ENCODE measurements at places on chromosomes 3 and 15.

- DNase-seq: no peak
These were observed 49.2 kb upstream of the TMEM115 start for GRCh38 chr3:50408443-50408944.

- no peak for DNase-seq
These were observed 41.4 kb upstream of the BOC start for GRCh38 chr3:113169891-113170452.

GRCh38 chr3:171468296-171468906 is 8.2 kb upstream of the TNIK start:
- no peak for DNase-seq

GRCh38 chr3:128572644-128573105 is 77.9 kb downstream of the RPN1 start:
- DNase-seq: no peak

DNA sequence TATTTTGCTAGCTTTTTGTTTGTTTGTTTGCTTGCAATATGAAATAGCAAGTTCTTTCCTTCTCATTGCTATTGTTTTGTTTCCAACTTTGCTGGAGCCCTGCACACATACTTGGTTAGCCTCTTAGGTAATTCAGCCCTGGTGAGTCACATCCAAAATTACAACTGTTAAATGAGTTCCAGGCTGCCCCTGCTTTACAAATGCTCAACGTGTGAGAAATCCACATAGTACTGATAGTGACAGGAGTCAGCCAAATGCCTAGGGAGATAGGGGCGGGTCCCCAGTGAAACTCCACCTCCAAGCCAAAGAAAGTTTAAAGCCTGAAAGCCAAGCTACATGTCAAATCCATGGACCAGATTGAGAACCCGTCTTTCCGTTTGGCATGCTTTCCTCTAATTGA is 81.3 kb upstream of the RNF7 start:
- no peak for DNase-seq

GRCh38 chr3:145355206-145355605 is 805.8 kb downstream of the PLOD2 start:
- no peak for DNase-seq

- DNase-seq: no peak
These were observed 10.0 kb downstream of the NT5DC2 start for GRCh38 chr3:52523386-52524257.

DNA sequence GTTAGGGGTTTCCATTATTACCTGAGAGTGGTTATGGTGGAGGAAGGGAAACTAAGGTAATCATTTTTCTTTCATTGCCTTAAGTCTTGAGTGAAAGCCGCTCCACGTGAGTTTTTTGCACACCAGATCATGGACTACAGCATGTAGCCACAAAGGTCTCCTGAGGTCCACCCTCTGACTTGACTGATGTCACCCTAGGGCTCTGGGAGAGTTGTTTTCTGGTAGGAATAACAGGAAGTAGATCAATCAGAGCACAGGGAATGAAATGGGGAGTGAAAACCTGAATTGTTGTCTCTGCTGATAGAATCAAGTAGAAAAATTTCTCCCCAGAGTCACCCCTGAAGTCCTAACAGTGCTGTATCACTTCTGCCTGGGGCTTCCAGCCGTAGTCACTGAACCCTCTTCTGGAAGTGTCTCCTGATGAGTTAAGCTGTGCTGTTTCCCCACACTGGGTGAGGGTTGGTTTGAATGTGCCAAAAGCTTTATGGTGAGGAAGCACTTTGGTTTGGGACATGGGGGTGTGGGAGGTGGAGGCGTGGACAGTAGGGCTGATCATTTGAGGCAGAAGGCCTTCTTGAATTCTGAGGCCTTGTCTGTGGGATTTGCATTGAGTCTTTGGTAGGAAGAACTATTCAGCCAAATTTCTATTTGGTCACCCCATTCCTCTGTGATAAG is 64.3 kb downstream of the SLCO3A1 start:
- no peak for DNase-seq

- no peak for DNase-seq
These were observed 251.7 kb downstream of the GRM7 start for GRCh38 chr3:7112523-7113056.

- no peak for DNase-seq
These were observed 505.6 kb upstream of the THBS1 start for GRCh38 chr15:39075311-39075710.

- no peak for DNase-seq
These were observed 107.2 kb upstream of the LRRC3B start for GRCh38 chr3:26515351-26515750.

DNA sequence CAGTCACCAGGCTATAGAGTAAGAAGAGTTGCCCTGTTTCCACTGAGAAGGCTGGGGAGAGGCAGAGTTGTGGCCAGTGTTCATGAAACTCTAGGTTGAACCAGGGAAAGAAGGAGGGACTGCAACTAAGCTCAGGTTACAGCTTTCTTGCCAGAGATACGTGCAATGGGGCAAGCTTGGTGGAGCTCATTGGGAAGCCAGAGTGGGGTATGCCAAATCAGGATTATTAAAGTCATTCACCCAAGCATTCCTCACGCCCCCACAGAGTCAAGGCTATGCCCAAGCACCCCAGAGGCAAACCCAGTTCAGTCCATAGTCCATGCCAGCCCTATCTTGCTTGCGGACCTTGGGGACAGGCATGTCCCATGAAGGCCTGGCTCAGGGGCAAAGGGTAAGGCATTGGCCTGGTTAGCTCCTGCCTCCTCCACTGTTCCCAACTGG is 17.6 kb downstream of the SLC6A20 start:
- DNase-seq: no peak

- DNase-seq: no peak
These were observed 34.1 kb downstream of the EOMES start for GRCh38 chr3:27688053-27688452.

GRCh38 chr3:38805004-38805403 is 11.0 kb downstream of the SCN10A start:
- no peak for DNase-seq

DNA sequence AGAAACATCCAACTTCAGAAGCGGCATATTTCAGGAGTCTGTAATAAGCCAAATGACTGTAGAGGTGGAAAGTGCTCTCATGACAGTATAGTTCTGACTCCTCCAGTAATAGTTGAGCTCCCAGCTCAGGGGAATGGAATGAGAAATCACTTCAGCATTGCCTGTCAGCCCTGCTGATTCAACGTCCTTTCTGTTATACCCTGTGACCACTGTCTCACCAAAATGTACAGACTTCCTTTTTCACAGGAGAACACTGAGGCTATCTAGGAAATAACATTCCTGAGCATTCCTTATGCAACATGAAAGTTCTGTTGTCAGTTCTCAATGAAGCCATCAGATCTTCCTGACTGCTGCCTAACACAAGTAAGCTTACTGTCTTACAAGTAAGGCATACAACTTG is 284.5 kb upstream of the MME start:
- no peak for DNase-seq

DNA sequence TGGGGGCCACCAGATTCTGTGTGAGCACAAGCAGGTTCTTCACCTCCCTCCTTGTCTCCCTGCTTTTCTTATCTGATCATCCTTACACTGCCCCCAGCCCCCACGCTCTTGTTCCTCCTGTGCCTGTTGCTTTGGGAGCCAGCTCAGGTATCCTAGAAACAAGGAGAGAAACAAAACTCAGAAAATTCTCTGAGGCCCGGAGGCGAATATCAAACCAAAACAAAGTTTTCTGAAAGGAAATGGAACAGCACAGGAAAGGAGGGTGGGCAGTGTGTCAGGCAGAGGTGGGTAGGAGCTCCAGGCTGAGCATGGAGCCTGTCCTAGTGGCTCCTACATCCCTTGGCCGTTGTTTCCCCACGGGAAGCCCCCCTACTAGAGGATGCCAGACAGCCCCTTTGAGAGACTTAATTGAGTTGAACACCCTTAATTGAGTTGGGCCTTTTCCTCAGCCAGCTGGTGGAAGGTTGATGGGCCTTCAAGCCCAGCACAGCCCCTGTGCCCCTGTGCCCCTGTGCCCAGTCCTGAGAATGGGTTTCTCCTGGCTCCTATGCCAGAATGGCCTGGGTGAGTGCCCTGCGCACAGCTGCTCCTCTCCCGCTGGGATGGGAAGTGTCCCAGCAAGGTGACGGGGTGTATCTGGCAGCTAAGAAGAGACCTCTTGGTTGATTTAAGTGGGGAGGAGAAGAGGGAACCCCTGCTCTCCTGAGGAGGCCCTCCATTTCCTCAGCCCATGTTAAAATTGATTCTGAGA is 22.8 kb upstream of the JMJD7 start:
- no peak for DNase-seq

GRCh38 chr3:113896930-113897329 is 50.9 kb upstream of the ZDHHC23 start:
- DNase-seq: no peak

DNA sequence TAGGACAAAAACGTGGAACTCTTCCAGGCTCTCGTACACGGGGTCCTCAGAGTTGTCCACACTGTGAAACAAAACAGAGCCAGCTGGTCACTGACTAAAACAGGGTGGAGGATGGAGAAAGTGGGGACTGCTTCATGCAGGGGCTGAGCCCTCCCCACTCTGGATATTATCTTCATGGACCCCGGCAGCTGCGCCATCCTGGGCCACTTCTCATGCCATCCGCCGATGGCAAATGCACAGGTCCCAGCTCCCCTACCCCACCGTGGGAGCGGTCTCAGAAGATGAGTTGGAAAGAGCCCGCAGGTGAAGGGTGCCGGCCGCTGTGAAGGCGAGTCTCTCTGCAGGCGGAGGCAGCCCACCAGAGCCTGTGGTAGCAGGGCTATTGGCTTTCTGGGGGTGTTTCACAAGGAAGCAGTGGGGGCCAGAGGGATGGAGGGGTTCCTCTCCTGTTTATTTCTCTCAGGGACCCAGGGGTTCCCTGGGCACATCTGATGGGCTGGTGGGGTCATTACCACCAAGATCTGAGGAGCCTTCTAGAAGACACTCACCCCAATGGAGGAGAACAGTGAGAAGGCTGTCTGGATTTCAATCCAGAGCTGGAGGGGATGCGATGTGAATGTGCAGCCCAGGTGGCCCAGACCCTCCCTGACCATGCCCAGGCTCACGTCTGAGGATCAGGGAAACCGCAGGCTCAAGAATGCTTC is 177.3 kb downstream of the KLF13 start:
- no peak for DNase-seq

GRCh38 chr15:61367953-61368352 is 138.9 kb upstream of the RORA start:
- DNase-seq: no peak

GRCh38 chr15:63041402-63041973 is 1.1 kb upstream of the TPM1 start:
- no peak for DNase-seq

DNA sequence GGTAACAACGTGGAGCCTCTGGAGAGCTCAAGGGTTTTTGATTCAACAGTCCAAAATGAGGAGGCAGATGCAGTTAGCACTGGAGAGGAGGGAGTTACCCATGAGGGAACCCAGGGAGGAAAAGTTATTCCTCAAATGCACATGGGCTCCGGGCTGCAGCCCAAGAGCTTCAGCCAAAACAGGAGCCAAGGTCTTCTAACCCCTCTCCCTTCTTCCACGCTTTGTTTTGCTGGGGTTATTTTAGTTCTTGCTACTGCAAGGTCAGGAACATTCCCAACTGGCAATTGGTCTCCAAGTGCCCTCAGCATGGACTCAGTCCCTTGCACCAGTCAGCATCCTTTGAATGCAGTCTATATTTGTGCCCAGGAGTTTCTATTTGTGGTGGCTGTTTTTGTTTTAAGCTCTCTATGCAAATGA is 90.0 kb downstream of the TGFBR2 start:
- DNase-seq: no peak

- DNase-seq: no peak
These were observed 191.1 kb downstream of the KCNAB1 start for GRCh38 chr3:156311431-156311830.

GRCh38 chr3:43106293-43106628 is 382 bp upstream of the POMGNT2 start:
- no peak for DNase-seq

GRCh38 chr3:102259663-102260062 is 175.2 kb upstream of the ZPLD1 start:
- no peak for DNase-seq

- no peak for DNase-seq
These were observed 42.9 kb downstream of the TNFAIP8L3 start for GRCh38 chr15:51051776-51052175.

DNA sequence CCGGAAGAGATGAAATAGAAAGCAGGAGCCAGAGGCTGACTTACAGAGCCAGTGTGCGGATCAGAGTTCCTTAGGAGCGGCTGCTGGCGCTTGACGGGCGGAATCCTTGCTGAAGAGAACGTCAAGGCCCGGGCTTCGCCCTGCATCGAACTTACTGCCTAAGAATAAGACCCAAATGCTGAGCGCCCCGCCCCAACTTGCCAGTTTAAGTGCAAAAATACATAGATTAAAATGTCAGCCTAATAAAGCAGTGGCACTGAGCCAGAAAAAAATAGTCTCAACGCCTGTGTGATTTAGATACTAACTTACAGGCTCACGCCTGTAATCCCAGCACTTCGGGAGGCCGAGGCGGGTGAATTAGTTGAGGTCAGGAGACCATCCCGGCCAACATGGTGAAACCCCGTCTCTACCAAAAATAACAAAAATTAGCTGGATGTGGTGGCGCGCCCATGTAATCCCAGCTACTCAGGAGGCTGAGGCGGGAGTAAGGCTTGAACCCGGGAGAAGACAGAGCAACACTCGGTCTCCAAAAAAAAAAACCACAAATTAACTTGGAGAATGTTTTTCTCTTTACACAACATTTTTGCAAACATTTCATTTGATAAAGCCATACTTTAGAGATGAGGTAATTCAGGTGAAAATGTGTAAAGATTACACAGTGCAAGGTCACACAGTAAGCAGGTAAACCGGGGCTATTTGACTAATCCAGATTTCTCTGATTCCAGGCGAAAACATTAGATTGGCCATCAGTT is 1.2 kb upstream of the UBP1 start:
- no peak for DNase-seq

DNA sequence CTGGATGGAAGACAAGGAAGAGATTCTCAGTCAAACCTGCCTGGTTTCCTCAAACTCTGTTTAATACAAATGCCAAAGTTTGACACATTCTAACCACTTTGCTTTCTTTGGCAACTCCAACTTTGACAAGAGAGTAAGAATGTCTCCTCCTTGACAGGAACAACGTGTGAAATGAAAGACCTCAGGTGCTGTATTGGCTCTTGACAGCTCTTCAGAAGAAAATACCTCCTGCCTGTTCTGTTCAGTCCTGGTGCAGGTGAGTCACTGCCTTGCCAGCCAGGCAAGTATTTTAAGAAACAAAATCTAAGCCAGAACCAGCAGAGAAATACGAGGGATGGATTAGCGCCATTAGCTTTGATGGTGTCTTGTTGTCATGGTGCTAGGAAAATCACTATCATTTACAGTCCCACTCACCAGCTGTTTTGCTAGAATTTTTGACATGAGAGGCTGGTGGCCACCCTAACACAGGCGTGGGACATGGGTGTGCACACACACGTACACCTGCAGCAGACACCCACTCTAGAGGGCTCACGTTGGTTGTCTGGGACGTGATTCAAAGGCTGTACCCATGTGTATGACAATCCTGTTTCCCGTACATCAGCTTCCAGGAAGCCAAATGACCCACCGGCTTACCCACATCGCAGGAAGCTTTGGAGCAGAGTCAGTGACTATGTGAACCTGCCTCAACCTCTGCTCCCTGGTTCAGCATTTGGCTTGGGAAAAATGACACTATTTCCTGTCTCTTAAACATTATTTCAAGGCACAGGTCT is 60.4 kb downstream of the CCNL1 start:
- no peak for DNase-seq

- no peak for DNase-seq
These were observed 152.8 kb downstream of the KCNAB1 start for GRCh38 chr3:156273111-156273694.

- DNase-seq: no peak
These were observed 1119.6 kb downstream of the ZPLD1 start for GRCh38 chr3:103554451-103554850.

All from activated T-cell treated with anti-CD3 and anti-CD28 coated beads, Interleukin-2, amount 50 U/mL, for 4 hours (primary cell).